ENCODE measurements at places on chromosomes 6 and 20.

GRCh38 chr6:151723152-151723551, 84.3 kb upstream of the ESR1 start:
- no peak for DNase-seq

DNA sequence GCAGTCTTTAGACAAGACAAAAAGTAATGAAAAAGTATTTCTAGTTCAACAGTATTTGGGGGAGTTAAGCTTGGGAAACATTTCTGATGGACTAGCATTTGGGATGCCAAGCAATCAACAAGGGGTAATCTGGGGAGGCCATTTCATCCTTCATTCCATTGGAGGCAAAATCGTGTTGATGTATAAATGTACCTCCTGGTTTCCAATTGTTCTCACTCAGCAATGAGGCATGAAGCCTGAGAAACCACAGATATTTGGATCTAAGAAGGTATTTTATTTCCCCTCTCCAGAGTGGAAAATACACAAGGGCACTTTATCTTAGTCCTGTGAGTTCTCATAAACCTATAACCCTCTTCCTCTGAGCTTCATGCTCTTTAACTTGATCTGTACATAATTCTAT, 68.2 kb downstream of the TBX18 start:
- DNase-seq: no peak

DNA sequence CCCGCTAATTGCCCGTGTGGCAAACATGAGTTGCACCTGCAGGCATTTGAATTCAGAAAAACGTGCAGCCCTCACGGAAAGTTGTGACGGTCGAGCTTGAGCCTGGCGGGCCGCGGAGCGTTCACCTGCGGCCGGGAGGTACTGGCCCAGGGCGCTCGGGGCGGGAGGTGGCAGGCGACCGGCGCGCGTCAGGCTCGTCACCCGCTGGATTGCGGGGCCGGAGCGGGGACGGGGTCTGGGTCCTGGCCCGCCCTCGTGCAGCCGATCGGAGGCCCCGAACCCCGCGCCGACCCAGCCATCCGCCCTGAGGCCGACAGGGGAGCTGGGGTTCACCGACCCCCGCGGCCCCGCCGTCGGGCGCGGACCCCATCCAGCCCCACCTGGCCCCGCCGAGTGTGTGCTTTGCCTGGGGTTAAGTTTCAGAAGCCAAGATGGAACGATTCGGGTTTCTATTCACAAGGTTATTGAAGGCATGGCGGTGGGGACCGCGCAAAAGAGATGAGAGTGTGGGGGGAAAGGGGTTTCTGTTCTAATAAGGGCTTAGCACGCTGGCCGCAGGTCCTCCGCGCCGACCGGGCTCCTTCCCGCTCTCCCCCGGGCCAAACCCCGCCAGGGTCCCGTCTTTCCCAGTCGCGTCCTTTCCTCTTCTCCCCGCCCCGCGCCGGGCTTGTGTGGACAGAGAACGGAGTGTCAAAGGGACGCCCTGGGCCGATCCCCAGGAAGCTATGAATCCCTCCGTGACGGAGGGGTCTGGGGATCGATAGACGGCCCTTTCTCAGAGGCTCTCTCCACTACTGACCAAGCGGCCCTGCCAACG, 1.6 kb upstream of the HEY2 start:
- no peak for DNase-seq

- DNase-seq: no peak
These were observed 141.5 kb downstream of the UNC5CL start for GRCh38 chr6:40897390-40898003.

DNA sequence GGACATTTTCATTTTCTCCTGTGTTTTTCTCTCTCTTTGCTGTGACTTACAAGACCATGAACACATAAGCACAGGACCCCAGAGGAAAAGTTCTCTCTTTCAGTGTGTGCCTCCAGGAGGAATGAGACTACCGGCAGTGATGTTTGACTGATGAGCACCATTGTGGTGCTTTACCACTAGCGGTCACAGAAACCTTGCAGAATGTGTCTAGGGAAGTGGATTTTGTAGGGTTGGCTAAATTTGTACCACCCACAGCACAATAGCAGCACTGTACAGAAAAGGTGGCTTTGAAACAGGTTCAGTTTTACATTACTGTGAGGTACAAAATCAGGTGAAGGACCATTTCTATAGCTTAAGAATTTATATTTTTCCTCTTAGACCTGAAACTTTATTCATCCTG, 301.9 kb upstream of the SUPT3H start:
- no peak for DNase-seq

DNA sequence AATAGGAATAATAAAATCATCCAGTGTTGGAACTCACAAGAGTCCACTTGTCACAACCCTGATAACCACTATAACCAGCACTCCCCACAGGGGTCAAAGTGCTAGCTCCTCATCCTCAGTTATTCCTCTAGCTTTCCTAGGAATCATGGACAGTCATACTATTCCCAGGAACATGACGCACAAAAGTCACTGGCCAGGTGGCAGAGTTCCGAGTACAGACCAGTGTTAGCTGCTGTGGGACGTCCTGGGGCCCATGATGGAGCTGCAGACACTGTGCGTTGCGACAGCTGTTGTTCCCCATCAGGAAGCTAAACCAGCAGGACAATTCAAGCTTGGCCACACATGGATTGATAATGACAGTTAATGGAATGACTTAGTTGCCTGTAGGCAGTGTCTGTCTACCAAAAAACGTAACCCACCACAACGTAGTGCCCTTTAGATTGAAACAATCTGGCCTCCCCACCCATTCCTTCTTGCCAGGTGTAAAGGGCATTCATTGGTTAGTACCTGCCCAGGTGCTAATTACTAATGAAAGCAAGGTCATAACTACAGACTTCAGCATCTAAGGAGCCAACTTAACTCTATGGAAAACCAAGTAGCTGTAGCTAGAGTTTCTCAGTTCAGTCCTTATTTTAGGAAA, 17.4 kb downstream of the EZR start:
- no peak for DNase-seq

DNA sequence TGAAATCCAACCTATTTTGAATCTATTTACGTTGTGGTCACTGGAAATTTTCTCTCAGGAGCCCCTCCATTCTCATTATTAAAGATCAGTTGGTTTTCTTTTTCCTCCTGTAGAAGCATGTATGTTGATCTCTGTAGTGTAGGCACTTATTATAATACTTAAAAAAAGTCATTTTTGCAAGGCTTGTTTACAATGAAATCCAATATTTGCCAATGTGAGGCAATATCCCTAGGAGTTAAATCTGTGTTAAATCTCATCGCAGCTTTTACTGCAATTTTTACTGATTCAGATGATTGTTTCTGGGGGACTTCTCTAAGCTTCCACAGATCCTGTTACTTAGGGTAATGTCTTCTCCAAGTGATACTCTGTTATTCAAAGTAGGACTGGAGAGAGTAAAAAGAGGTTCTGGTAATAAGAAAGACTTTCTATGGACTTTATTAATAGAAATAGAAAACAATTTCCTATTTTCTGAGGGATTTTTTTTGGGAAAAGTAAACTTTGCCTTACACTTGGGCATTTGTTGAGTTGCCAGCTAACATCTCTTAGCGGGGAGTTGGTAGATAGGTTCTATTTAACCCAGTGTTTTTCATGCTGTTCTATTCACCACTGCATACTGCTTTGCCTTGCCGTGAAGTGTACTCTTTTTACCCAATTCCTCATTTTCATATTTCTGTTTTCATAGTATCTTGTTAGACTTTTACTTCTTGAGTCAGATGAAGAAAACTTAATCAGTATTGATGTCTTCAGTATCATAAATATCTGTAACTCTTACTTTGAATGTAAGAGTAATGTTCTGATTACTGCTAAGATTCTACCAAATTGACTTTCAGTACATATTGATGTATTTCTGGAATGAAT, 48.6 kb downstream of the CDKAL1 start:
- no peak for DNase-seq

DNA sequence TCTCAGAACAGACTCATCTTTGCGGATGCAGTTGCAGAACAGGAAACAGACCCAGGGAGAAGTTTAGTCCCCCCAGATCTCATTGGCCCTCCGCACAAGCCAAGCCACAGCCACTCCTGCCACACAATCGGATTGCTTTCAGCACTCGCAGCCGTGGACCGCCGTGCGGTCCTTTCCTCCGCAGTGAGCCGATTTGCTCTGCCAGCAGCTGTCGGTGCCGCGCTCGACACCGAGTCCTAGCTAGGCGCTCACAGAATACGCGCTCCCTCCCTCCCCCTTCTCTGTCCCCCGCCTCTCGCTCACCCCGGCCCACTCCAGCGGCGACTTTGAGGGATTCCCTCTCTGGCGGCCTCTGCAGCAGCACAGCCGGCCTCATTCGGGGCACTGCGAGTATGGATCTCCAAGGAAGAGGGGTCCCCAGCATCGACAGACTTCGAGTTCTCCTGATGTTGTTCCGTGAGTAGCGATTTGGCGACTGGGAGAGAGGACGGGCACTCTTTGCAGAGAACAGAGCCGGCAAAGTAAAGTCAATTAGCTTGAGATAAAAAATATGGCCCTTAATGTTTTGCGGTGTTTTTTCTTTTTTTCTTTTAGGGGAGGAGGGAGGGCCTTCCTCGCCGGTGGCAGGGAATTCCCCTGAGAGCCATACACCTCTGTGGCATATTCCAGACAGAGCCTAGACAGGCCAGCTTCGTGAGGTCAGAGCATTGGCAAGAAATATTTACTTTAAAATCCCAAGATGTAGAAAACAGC, at the start of gene LAMP5:
Gene LAMP5 (plus strand): TSS at position 130 of the 753 bp plus-strand sequence. CDS start 263 bp downstream, at position 393.
- no peak for DNase-seq
